ENCODE measurements at places on chromosomes 7 and 10.
A peak's percentile ranks its signal among the peaks of the same experiment; 100 is the strongest.

- no peak for DNase-seq
Observed at GRCh38 chr10:95661818-95662217, 5.3 kb upstream of the ALDH18A1 start.

DNA sequence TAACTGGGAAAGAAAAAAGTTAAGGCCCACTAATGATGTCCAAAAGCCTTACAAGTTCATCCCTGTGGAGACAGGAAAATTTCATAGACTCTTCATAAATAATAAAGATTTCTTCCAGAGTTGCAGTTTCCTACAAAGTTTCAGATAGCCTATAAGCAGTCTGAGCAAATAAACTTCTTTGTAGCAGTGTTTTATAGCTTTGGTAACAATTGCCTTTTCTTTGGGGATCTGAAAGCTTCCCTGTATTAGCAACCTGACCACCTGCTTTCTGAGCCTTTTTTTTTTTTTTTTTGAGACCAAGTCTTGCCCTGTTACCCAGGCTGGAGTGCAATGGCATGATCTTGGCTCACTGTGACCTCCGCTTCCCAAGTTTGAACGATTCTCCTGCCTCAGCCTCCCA is 150.0 kb downstream of the NRBF2 start:
- DNase-seq, result no peak

DNA sequence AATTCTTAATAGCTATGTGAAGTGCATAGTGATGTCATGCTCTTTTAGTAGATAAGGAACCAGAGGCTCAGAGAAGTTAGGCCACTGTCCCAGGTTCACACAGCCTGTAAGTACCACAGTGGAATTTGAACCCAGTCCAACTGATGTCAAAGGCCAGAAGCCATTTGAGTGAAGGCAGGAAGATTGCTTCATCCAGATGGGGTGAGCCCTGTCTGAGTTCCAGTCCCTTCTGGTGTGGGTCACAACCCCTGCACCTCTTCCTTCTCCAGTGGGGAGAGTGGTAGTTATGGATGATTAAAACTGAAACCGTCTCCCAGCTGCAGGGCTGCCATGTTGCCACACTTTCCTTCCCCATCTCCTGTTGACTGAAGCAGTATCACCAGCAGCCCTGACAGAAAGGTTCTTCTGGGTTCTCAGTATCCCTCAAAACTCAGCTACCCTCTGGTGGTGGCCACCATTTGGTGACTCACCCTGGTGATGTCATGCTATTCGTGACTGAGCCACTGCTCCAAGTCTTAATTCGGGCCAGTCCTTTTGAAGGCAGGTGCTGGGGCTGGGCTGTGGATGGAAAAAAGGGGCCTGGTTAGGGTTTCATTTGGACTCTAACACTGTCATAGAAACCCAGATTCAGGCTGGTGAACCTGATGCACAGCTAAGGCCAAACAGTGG is 1.5 kb upstream of the C10orf95 start:
- peak; percentile 35 for DNase-seq

DNA sequence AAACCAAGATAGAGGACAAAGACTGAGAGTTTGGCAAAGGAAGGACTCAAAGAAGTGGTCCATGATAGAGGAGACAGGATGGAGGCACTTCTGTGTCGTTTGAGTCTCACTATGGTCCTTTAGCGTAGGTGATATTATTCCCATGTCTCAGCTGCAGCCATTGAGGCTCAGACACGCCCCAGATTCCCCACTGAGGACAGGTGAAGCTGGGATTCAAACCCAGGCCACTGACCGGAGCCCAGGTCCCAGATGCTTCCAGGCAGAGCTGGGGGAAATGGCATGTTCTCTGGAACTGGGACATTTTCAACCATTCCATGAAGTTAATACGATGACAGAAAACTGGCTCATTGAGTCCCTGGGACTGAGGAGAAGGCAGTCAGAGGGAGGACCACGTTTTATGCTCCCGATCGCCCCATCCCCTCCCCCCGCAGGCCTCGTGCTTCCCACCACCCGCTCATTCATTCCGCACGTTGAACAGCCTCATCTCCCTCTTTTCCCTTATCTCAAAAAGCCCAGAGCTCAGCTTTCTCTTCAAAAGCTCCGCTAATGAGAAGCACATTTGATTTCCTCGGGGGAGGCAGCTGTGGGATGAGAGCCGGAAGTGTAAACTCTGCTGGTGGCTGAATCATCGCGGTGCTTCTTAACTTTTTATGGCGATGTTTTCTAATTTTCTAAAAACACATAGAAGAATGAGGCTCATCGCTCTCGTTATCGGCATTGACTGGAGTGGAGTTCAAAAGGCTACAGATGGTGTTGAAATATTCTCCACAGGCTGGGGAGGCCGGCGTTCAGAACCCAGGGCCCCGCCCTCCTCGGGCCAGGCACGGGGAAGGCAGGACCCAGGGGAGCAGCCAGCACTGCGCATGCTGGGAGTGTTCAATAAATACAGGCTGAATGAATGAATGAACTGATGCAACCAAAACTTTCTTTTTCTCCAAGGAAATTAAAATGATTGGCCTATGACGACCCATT is 64.0 kb downstream of the OAT start:
- DNase-seq, result no peak

- DNase-seq, result no peak
Observed at GRCh38 chr10:63348245-63348850, 117.4 kb downstream of the JMJD1C start.

DNA sequence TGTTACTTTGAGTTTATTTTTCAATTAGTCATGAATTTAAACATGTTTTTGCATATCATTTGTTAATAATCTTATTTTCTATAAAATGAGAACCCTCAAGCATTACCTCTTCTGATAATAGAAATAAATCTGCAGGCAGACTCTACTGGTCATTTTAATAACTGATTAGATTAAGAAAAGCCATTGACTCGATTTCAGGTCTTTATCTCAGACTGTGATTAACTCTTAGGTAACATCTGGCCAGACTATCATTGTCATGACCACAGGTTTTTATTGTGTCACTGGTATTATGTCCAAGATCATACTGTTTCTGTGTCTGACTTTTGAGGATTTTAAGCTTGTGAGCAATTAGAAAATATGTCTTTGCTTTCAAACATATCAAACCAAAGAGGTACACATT is 83.6 kb upstream of the SLC13A1 start:
- no peak for DNase-seq

GRCh38 chr7:143172354-143172753 is 10.9 kb upstream of the TAS2R39 start:
- no peak for DNase-seq

GRCh38 chr7:68364886-68365625 is 1233.2 kb upstream of the AUTS2 start:
- DNase-seq, result no peak

DNA sequence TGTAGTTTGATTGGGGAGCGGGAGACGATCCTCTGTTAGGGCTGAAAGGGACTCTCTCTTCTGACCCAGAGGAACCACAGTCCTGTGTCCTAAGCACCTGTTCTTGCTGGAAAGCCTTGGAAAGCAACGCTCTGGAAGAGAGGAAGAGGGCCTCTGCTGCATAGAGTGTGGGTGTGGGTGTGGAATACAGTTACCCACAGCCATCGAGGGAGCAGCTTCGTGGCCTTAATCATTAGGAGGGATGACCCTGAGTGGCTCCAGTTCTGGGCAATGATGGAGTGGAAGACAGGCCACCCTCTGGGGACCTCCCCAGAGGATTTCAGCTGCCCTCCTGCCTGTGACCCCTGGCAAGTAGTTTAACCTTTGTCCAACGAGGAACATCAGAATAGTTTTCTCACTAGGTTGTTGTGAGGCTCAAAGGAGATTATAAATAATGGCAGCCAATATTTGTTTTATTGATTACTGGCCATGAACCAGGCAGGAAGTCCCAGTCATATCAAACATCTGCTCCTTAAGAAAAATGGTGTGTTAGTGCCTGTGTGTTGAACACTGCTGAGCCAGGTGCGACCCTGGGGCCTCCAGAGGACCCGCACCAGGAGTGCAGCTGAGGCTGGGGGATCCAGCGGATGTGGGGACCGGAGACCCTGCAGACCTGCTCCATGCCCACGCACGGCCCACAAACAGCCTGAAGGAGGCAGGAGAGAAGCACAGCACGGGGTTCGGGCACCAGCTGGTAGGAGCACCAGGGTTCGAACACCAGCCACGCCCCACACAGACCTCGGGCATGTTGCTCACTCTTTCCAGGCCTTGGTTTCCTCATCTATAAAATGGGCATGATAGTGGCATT is 35.6 kb downstream of the FAM241B start:
- DNase-seq, result no peak

GRCh38 chr10:124946945-124947344 is 5.0 kb downstream of the ZRANB1 start:
- no peak for DNase-seq

DNA sequence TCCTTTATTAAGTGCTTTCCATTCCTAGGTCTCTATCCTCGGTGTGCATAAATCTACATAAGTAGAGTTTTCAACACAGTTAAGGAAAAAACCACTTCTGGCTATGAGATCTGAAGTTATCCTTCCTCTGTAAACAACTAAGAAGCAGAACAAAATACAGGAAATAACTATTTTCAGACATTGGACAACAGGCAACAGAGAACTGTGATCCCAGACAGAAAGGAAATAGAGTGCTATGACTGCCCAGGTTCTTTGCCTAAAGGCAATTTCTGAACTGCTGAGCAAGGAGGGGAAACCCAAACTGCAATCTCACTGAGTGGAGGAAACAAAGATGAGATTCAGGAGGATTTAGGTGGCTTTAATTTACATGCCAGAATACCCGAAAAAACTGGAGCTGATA is 285.4 kb downstream of the SNX13 start:
- no peak for DNase-seq

- no peak for DNase-seq
Observed at GRCh38 chr7:585229-585711, 65.6 kb upstream of the PDGFA start.

- no peak for DNase-seq
Observed at GRCh38 chr10:79116801-79117723, 48.3 kb downstream of the ZMIZ1 start.

All from substantia nigra (tissue), 51 donors.